ENCODE measurements at places on chromosomes 1 and 21.

DNA sequence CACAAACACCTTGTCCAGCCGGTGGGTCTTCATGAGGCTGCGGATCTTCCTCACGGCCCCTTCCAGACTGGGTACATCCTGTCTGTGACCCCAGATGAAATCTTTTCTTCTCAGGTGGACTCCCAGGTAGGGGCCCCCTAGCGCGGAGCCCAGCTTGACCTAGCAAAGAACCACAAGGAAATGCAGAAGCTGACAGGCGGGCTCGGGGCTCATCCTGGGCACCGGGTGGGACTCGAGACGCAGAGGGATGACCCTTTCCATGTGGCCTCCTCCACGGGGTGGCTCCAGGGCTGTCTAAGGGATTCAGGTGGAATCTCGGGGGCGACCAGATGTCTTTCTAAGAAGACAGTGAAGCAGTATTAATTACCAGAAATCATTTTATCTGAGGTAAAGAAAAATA lies 17.8 kb downstream of the POFUT2 start:
- DNase-seq: no peak

GRCh38 chr1:182739545-182739944 lies 50.0 kb upstream of the NPL start:
- DNase-seq: no peak

DNA sequence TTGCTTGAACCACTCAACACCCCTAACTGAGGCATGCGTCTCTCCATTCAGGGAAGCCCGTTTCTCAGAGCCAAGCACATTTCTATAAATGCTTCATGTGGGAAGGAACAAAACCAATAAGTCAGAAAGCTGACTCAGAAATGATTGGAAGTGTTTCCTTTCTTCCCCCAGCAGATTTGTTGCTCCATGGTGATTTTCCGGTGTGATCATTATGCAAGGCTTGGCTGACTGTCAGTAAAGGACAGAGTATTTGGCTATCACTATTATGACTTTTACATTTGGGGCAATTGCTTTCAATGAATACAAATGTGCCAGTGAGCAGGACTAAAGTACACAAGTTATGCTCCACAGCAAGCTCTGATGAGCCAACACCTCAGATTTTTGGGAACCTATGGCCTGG lies 53.3 kb upstream of the ZC3H11B start:
- no peak for DNase-seq

- DNase-seq: no peak
These were observed 55.2 kb downstream of the COLGALT2 start for GRCh38 chr1:183982172-183982963.

Data from B cell (primary cell).